ENCODE measurements at places on chromosomes 11 and 22. TPM values are rescaled to one million over a fixed set of nuclear protein-coding genes. Genes with fewer than 3 reads are reported as not detected.

- DNase-seq = no peak
- no peaks in the 10 kb centered on the region for H3K27me3 ChIP-seq
- H3K4me3 ChIP-seq = no peak overlapping the region
- peaks cover 2% of the 10 kb centered on the region for H3K4me1 ChIP-seq
- H3K36me3 ChIP-seq = no peaks in the 10 kb centered on the region
- no peak overlapping the region for H3K27ac ChIP-seq
These were observed 452.3 kb downstream of the RAB38 start for GRCh38 chr11:87722756-87723565.

Gene MMP13
- not detected for total RNA-seq

- H3K27me3 ChIP-seq = no peaks in the 10 kb centered on the region
- H3K4me1 ChIP-seq = peaks cover 8% of the 10 kb centered on the region
- no peak for DNase-seq
- no peak overlapping the region for H3K4me3 ChIP-seq
- H3K27ac ChIP-seq = no peak overlapping the region
These were observed 28.0 kb downstream of the MOB2 start for GRCh38 chr11:1458340-1459218.

Gene TTC36
- not detected for total RNA-seq

Measured in T-helper 17 cell (primary cell).